ENCODE measurements at places on chromosomes 2 and 18.

DNA sequence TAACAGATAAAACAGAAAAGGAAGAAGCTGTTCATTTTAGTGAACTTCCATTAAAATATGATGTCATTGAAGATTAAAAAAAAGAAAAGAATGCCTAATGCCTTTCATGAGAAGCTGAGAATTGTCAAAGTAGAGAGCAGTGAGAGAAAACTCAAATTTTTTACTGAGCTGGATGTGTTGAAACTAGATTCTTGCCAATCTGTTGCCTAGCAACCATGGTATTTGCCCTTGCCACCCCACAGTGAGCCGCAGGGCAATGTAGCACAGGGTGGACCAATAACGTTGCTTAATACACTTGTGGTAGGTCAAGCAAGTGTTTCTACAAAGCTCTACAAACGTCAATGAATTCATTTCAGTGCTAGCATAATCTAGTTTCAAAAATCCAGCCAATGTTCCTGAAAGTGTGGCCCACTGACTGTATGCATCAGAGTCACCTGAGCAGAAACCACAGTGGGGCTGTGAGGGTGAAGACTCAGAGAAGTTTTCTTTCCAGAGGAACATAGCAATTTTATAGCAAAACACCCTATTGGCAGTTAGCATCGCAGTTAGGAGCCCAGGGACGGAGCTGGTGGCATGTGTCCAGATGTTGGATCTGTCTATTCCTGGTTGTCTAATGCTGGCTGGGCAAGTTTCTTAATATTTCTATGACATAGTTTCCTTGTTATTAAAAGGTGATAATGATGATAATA is 132.2 kb downstream of the DOCK10 start:
- DNase-seq = peak; percentile 70

GRCh38 chr2:165648801-165649200 is 145.2 kb downstream of the GALNT3 start:
- no peak for DNase-seq

GRCh38 chr2:117523711-117524238 is 290.7 kb upstream of the DDX18 start:
- DNase-seq = no peak

DNA sequence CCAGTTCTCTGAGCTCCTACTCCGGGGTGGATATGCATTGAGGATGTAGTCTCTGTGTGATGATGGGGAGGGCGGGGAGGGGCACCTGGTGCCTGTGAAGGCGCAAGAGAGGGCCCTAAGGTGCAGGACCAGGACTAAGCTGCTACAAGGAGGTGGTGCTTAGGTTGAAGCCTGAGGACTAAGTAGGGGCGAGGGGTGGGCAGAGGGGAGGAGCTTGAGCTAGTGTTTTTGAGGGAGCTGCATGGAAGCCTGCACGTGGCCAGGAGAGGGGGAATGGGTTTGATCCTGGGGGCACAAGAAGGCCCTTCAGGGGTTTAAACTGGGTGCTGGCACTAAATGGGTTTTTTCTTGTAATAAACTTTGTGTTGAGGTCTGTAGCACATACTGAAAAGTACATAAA is 105.0 kb downstream of the UGGT1 start:
- no peak for DNase-seq

- DNase-seq = no peak
Observed at GRCh38 chr2:116810071-116810470, 1004.4 kb upstream of the DDX18 start.

DNA sequence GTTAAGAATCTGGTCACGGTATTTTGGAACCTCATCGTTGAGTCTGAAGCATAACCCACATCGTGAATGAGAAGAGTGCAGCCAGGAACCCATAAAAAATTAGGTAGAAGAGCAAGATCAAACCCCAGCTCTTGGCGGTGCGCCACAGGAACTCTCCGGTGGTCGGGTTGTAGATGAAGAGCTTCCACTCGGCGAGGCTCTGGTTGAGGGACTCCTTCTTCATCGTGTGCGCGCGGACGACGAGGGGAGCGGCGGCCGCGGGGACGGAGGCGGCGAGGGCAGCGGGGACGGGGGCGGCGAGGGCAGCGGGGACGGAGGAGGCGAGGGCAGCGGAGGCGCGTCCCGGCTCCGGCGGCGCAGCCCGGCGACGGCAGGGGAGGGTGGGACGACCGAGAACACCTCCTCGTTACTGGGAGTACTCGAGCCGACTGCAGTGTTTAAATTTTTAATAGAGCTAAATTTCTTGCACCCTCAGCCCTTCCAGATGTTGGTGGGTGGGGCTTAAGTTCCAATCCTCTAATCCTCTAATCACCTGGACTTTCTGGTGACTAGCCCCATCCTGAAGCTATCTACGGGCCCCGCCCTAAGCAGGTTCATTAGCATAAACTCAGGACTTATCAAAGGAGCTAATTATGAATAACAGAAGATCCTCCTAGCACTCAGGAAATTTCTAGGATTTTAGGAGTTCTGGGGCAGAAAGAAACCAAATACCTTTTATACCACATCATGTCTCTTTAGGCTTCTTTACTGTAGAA is 20.4 kb upstream of the PAPOLG start:
- DNase-seq = no peak

GRCh38 chr2:64474121-64474571 is 20.2 kb downstream of the LGALSL start:
- DNase-seq = no peak

DNA sequence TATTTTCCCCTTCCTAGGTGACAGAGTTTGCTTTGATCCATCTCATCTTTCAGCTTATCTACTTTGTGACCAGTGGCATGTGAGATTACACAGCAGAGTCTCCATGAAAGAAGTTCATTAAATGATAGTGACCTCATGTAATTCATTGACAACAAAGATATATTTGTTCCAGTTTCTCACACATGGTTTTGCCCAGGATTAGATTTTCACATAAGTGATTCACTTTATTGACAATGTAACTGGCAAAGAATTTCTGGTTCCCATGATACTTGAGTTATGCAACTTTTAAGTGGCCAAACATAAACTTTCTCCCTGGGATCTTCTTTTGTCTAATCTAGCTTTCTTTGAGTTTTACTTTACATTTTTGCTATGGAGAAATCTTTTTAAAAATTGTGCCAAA is 50.0 kb downstream of the MC4R start:
- peak; percentile 58 for DNase-seq

- no peak for DNase-seq
Observed at GRCh38 chr2:235328991-235329390, 164.9 kb upstream of the AGAP1 start.

DNA sequence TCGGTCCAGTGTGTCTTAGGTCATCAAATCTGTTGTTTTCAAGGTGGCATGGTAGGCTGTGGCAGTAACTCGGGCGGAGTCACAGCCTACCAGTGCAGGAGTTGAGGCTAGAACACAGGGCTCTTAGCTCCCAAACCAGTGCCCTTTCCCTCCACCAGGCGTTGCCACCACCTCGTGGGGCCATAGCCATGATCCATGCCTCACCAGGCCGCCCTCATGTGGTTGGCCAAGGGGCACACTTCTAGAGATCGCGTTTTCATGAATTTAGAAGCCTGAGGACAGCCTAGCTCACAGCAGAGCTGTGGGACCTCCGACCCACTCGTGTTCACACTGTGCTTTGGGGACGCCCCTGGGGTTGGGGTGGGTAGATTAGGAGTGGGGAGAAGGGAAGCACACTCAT is 10.6 kb downstream of the SEC11C start:
- no peak for DNase-seq

GRCh38 chr2:16254356-16254965 is 314.1 kb downstream of the MYCN start:
- no peak for DNase-seq

- no peak for DNase-seq
Observed at GRCh38 chr2:219526320-219527075, 12.2 kb downstream of the ASIC4 start.
